ENCODE measurements at places on chromosomes 12 and 14. TPM values are rescaled to one million over a fixed set of nuclear protein-coding genes. Genes with fewer than 3 reads are reported as not detected.

LGR5 gene
- 5.1 TPM for polyA plus RNA-seq

MYH7 gene
- polyA plus RNA-seq = 0.23 TPM

ELK3 gene
- 58.4 TPM for polyA plus RNA-seq

TAS2R8 gene
- not detected for polyA plus RNA-seq

PPFIA2 gene
- polyA plus RNA-seq = 6.5 TPM

GRCh38 chr12:124516850-124517249 is 50.6 kb downstream of the NCOR2 start:
- DNase-seq = no peak

DNA sequence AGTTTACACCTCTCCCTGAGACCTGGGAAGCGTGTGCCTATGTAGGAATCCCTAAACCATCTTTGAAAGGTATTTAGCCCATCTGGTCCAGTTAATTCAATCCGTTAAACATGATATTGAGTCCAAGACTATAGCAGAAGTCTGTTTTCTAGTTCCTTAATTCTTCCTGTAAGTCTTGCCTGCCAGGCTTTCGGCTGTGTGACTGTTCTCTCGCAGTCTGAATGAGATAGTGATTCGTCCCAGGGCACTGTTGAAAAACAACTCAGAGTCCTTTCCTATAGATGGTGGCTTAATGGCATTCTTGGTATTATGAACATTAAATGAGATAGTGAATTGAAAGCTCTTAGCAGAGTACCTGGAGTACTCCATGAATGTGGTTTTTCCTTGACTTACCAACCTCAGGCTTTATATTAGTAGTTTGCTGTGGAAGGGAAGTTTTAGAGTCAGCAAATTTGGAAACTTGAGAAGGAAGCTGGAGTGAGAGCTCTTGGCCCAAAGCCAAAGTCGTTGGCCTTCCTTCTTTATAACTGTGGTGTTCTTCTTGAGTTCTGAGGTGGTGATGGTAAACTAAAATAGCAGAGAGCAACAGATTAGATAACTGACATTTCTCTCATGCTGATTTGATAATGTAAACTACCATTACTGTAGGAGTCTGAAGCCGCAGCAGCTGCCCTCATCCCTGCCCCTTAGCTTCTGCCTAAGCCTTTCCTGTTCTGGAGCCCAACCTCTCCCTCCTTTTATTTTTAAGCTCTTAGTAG is 76.5 kb downstream of the TGFB3 start:
- DNase-seq = peak; percentile 44

GRCh38 chr14:96461950-96462798 is 40.0 kb upstream of the PAPOLA start:
- no peak for DNase-seq

DNA sequence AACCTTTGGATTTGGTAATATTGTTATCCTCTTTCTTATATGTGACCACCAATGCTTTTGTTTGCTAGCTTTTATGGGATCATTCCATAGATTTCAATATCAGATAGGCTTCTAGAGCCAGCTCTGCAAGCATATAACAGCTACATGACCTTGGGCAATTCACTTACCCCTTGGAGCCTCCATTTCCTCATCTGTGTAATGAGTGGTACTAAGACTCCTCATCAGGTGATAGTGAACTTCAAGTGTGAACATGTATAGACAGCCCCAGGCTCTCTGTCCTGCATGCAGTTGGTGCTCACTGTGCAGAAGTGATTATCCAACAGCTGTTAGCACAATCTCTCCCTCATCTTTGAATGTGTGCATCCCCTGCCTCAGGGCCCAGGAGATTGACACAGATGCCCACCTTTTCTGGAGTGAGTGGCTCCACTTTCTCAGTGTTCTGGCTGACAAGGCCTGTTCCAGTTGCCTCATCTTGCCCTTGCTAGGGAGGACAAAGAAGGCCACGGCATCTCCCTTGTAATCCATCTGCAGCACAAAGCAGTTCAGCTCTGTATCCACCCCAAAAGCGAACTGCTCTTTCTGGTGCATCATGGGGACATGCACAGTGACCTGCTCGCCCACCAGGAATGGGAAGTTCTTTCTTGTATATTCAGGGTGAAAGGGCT is 9.2 kb downstream of the SERPINA9 start:
- DNase-seq = no peak

DNA sequence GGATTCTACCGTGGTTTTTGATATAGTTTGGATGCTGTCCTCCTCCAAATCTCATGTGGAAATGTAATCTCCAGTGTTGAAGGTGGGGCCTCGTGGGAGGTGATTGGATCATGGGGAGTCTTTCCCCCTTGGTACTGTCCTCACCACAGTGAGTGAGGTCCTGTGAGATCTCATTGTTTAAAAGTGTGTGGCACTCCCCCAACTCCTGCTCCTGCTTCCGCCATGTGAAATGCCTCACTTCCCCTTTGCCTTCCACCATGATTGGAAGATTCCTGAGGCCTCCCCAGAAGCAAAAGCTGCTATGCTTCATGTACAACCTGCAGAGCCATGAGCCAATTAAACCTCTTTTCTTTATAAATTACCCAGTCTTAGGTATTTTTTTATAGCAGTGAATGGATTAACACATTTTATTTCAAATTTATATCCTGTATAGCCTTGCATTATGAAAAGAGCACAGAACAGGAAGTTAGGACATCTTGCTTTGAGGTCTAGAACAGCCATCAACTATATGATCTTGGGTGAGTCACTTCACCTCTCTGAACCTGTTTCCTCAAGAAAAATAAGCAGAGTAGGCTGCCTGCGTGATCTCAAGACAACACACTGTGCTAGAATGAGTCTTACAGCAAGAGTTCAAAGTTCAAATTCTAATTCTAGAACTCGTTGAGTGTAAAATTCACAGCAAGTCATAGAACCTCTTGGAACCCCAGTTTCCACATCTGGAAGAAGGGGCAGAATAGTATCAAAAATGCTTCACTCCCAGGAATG is 160.9 kb upstream of the EEA1 start:
- DNase-seq = no peak

GRCh38 chr12:125243811-125244210 is 178.6 kb downstream of the AACS start:
- no peak for DNase-seq

- no peak for DNase-seq
Observed at GRCh38 chr12:88339966-88340365, 197.9 kb downstream of the TMTC3 start.

GRCh38 chr14:45359746-45360145 is 106.7 kb upstream of the MIS18BP1 start:
- DNase-seq = no peak

GRCh38 chr12:122276242-122276641 is 9.9 kb upstream of the VPS33A start:
- DNase-seq = no peak
